ENCODE measurements at places on chromosomes 16 and 17.

DNA sequence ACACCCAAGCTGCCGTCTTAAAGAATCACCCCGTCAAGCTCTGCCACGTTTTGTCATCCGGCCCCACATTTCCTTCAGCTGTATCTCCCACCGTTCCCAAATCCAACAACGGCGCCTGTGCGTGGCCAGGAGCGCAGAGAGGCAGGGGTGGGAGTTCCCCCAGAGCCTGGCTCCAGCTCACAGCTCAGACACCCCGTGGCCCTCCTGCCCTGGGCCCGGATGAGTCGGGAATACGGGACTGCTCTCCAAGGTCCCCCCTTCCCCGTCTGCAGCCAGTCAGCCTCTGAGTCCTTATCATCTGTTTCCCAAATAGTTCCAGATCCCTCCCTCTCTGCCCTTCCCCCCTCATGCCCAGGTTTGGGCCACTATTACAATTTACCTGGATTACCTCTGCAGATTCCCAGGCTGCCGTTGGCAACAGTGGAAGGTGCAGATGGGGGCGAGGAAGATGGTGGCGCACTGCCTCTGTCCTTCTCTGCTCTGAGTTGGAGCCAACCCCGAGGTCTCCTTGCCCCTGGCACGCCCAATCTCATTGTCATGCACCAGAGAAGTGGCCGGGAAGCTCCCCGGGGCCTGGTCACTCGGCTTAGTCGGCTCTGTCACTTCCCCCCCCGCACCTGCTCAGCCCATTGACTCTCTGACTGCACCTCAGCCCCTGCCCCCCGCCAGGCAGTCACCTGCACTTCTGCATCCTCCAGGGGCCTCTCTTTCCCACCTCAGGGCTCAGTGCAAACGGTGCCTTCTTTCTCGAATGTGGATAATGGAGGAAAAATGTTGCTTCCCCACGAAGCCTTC is 18.3 kb upstream of the RPTOR start:
- no peak for DNase-seq

GRCh38 chr16:85733839-85734170 is 17.1 kb downstream of the C16orf74 start:
- no peak for DNase-seq

- no peak for DNase-seq
Observed at GRCh38 chr17:3026125-3026855, 37.1 kb downstream of the OR1D5 start.

GRCh38 chr16:75288596-75289120 is 37.2 kb upstream of the BCAR1 start:
- DNase-seq = no peak

- no peak for DNase-seq
Observed at GRCh38 chr16:65353183-65353582, 231.3 kb upstream of the CDH11 start.

- no peak for DNase-seq
Observed at GRCh38 chr16:69861292-69862030, 89.7 kb upstream of the CLEC18A start.

DNA sequence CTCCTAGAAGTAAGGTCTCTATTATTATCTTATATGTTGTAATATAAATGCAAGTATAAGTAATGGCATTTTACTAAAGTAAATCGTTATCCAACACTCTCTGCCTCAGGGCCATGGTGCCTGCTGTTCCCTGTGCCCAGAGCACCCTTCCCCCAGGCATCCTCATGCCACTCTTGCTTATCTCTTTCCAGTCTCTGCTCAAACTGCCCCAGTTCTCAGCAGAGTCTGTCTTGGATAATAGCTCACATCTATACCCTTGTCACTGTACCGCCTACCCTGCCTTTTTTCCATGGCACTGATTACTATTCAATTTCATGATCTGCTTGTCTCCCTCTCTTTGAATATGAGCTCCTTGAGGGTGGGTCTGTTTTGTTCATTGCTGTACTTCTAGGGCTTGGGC is 31.7 kb downstream of the CDH1 start:
- DNase-seq = no peak

DNA sequence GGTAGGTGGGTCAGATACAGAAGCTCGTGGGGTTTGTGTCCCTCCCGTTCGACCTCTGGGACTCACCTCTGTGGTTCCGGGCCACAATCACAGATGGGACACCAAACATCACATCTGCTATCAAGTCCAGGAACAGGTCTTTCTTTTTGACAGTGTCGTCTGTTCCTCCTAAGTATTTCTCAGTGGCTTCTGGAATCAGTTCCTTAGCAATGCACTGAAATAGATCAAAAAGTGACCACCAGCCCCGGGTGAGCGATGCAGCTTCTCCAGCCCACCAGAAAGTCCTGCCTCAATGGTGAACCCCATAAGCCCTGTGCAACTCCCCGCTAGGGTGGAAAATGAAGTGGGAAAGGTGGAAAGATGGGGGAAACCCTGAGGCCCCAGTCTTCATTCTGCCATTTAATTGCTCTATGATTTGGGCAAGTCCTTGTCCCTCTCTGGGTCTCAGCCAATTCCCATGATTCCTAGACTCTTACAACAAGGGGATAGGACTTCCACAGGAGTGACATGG is 22.4 kb downstream of the CES1 start:
- no peak for DNase-seq

DNA sequence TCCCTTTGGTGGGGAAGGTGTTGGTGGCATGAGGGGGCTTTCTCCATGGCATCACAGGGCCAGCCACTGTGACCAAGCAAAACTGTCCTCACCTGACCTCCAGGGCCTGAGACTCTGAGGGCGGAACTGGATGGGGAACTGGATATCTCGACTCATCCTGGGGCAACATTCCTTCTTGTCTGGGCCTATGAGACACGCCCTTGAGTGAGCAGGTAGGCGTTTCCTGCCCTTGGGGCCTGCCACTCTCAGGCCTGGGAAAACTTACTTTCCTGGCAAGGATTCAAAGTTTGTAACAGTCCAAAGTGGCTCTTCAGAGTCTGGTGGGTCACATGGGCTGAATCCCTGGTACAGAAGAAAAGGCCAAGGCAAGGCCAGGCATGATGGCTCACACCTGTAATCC is 9.6 kb downstream of the MT1X start:
- DNase-seq = no peak

DNA sequence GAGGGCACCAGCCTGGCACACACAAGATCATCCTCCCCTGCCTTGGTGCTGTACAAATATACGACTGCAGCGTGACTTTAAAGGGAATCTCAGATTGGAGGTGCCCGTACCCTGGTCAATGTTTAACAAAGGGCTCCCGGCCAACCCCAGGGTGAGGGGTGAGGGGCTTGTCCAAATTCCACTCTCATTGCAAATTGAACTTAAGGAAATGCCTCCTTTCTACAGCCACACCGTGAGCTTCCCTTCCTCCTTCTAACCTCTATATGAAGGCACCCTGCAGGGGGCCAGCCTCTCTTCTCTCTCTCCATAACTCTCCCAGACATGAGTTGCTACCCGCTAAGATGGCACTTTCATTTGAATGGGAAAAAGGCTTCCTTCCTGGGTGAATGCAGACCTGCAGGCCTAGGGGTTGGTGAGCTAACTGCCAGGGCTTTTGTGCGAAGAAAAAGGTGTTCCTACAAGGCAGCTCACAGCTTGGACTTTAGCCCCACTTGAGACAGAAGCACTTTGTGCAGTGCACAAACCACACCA is 76.6 kb downstream of the IRF8 start:
- DNase-seq = no peak

GRCh38 chr16:75789237-75789636 is 62.9 kb upstream of the CPHXL start:
- peak; percentile 11 for DNase-seq

GRCh38 chr16:87320510-87321227 is 3.5 kb upstream of the C16orf95 start:
- no peak for DNase-seq

All from NCI-H446 treated with DMSO at 0.1 percent for 48 hours (cell line).